ENCODE measurements at places on chromosomes 7 and 10.

DNA sequence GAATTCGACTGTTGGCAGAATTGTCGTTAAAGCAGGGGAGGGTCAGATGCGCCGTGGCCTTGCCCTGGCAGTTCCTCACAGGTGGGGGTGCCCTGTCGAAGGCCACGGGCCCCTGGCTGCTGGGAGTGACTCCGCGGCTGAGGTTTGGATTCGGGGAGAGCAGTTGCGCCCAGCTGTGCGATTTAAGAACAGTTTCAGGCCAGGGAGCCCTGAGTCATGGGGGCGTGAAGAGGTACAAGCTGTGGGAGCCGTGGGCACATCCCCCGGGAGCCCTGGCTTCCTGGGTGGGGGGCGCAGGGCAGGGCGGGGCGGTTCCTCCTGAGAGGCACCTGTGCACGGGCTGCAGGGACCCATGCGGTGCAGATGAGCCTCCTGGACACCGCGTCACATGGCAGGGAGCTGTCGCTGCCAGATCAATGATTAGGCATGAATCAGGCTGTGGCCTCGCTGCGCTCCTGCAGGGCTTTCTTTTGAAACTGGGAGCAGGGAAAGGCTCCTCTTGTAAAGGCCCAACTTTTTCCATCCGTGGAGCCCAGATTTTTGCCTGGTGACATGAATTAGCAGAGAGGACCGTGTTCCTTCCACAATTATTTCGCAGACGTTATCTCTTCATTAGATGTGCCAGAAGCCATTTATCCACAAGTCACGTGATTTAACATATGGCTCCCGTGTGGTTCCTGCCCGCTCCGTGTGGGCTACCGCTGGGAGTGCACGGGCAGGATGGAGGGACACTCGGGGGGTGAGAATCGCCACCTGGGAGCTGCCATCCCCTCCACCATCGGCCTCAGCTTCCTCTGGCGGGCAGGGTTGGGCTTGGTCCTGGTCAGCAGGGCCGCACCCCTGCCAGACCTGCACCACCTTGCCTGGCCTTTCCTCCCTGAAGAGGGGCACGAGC, 918 bp downstream of the PWWP2B start:
- DNase-seq, result peak; percentile 67

DNA sequence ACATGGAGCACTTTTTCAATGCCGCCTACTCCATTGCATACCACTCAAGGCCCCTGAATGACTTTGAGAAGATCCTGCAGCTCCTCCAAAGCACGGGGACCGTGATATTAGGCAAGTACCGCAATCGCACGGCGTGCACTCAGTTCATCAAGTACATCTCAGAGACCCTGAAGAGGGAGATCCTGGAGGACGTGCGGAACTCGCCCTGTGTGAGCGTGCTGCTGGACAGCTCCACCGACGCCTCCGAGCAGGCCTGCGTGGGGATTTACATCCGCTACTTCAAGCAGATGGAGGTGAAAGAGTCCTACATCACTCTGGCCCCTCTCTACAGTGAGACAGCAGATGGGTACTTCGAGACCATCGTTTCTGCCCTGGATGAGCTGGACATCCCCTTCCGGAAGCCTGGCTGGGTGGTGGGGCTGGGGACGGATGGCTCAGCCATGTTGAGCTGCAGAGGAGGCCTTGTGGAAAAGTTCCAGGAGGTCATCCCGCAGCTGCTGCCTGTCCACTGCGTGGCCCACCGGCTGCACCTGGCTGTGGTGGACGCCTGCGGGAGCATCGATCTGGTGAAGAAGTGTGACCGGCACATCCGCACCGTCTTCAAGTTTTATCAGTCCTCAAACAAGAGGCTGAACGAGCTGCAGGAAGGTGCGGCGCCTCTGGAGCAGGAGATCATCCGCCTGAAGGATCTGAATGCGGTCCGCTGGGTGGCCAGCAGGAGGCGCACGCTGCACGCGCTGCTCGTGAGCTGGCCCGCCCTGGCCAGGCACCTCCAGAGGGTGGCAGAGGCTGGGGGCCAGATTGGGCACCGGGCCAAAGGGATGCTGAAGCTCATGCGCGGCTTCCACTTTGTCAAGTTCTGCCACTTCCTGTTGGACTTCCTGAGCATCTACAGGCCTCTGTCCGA, 12.7 kb upstream of the ATP6V0E2 start:
- no peak for DNase-seq

DNA sequence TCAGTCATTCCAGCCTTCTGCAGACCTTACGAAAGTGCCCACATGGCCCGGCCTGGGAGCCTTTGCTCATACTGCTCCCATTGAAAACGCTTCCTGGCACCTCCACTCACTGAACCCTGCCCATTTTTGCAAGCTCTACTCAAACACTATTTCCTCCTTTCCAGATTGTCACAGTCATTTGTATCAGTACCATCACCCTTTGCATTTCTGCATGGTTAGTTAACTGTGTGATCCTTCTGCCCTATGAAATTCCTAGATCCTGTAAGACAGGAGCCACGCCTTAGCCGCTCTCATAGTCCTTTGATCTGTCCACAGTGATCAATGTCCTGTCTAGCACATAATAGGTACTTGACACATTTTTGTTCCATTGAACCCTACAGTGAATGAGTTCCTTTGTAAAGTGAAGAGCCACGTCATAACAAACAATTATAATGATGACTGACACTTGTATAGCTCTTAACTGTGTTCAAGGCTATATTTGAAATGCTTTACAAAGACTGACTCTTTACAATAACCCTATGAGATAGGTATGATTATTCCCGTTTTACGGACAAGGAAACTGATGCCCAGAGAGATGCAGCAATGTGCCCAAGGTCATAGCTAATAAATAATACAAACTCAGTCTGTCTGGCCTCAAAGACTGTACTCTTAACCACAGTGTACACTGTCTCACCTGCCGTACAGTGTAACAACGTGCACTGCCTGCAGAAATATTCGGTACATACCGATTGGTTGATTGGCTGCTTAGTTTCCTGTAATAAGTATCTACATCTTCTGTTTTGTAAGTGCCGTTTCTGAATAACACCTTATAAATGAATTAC, 16.6 kb upstream of the ITIH2 start:
- no peak for DNase-seq

- no peak for DNase-seq
Observed at GRCh38 chr7:2639695-2640481, 8.1 kb downstream of the TTYH3 start.

DNA sequence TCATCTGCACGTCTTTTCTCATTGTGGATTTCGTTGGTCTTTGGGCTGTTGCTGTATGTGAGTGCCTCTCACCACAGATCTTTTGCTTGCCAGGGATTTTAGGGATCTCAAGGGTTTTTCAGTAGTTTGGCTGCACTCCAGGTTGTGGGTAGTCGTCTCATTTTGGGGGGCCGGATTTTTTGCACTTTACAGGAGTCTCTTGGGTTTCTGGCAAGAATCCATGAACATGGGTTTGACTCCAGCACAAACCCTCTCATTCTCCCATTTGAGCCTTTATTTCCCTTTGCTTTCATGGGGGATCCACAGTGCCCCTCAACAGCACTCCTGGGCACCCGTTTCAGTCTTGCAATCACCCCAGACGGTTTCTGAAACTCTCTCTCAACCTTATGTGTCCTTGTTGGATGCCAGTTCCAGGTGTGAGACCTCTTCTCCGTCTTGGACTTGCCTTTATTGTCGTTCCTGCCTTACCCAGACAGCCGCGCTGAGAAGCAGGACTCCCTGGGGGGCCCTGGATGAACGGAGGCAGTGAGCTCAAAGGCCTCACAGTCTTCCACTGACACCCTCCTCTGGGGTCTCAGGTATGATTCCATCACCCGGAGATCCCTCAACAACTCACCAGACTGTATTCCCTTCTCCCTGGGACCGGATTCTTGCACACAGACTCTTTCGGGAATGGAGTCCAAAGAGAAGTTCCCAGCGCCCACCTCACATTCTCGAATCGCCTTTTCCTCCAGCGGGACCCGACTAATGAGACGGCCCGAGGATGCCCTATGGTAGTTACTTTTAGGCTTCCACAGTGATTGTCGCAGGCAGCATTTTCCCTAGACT, 18.8 kb upstream of the ZNF273 start:
- no peak for DNase-seq

DNA sequence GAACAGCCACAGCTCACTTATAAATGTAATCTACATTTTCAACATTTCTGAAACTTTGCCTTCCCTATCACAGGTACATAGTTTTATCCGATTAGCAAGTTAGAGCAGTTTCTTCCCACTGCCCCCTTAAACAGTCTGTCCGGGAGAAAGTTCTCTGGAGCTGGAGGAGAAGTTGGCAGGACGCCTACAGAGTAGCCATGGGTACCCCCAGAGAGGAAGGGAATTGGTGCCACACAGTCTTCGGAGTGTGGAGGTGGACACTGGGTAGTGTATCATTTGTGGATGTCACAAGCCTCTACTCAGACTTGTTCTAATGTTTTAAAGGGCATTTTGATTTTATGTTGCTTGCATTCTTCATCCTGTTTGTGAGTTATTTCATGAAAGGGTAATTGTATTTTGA, 39.0 kb downstream of the TAF3 start:
- DNase-seq, result no peak

- DNase-seq, result no peak
Observed at GRCh38 chr10:33657913-33658312, 323.4 kb upstream of the NRP1 start.

- no peak for DNase-seq
Observed at GRCh38 chr7:107387573-107388219, 82.2 kb upstream of the GPR22 start.

GRCh38 chr7:150516956-150517745, 2.5 kb downstream of the GIMAP7 start:
- DNase-seq, result no peak

DNA sequence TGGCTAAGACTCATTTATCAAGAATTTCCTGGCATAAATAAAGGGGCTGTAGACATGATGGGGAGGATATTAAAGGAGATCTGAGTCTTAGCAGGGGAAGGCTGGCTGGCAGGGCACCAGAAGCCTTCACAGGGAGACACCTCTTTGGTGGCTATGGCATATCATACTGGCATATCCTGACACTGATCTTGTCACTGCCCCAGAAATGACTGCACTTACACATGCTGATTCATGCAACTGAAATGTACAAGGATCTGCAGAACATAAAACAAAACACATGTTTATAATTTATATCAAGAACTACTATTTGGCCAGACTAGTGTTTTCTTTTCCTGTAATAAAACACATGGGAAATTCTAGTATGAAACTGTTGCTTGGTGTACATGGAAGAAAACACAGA, 5.5 kb upstream of the LIPN start:
- DNase-seq, result no peak

DNA sequence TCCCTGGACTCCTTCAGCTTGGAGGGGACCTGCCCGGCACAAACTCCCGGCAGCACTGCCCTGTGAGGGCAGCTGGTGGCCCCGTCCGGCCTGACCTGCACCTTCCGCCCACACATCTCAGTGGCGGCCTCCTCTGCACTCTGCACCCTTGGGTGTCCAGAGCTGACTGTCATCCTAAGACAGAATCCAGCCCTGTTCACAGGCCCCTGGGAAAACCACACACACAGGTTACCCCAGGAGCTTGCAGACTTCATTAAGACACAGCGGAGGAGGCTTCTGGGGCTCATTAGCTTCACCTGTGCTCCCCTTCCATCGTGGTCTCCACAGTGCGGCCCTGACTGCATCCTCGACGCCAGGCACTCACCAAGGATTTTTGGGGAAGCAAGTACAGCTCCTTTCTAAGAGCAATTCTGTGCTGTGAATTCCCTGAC, 51.5 kb upstream of the SHH start:
- DNase-seq, result no peak

- DNase-seq, result no peak
Observed at GRCh38 chr10:60312818-60313588, 76.7 kb downstream of the ANK3 start.

DNA sequence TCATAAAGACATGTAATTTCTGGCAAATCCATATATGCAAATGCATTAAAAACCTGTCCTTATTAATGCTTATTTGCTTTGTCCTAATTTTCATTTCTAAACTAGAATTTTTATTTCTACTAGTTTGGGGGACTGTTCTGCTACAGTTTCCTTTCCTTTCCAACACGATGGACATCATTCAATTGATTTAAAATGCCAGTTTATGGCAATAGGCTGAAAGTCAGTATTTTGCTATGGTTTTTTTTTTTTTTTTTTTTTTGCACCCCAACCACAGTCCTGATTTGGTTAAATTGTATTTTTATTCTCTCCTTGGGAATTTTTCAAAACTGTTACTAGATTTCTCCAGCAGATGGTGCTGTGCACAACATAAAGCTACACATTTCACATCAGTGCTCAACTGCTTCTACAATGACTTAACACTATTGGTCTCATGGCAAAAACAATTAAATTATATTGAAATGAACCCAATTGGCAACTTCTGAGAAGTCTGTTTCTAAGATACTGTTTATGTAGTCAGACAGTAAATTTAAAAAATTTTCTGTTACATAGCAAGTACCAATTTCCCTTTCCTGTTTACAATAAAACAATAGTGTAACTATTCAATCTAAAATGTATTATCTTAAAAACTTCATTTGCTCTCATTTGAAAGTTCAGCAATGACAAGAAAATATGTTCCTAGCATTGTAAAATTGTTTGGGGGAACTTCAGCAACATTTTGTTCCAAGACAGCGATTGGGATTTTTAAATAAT, 193.8 kb upstream of the CCDC6 start:
- no peak for DNase-seq

DNA sequence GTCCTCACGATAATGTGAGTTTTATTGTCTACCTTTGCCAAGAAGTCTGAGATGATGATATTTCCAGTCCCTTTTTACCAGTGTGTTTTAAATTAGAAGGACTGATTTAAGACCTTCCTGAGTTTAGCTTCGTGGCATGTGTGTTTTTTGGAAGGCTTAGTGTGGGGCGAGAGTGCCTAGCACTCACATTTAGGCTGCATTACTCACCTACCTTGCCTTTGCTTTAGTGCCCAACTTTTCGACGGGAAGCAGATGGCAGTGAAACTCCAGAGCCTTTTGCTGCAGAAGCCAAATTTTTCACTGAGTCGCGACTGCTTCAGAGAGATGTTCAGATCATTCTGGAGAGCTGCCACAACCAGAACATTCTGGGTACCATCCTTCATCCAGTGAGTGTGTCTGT, 50.9 kb downstream of the SND1 start:
- no peak for DNase-seq

DNA sequence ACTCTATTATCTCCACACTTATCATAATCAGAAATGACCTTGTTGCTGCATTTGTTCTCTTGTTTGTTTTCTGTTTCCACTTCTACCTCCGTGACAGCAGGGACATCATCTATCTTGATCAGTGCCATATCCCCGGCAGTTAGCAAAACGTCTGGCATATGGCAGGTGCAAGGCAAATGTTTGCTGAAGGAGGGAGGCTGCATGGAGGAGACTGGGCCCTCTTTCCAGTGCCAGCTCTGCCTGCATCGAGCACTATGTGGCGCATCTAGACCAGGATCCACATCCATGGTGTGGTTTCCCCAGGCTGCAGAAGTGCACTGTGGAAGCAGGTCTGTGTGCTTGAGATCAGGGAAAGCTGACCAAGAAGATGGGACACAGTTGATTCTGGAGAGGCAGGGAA, 181.2 kb downstream of the KCNMA1 start:
- no peak for DNase-seq
